ENCODE measurements at places on chromosomes 11 and 22.

DNA sequence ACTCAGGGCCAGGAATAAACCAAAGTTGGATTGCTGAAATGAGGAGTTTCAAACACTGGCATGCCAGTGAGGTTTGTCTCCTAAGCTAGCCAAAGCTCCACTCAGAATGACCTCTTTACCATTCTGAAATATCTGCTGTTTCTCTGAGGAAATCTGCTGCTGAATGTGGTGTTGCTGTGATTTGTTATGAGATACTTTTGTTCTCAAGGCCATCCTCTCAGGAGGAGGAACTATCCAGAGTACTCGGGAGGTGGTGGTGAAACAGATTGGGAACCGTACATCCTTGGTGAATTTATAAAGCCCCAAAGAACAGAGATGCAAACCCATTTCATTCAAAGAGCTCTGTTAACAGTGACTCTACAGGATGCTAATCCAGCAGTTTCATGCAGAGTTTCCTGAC is 50.5 kb downstream of the BDNF start:
- peak; percentile 39 for DNase-seq

DNA sequence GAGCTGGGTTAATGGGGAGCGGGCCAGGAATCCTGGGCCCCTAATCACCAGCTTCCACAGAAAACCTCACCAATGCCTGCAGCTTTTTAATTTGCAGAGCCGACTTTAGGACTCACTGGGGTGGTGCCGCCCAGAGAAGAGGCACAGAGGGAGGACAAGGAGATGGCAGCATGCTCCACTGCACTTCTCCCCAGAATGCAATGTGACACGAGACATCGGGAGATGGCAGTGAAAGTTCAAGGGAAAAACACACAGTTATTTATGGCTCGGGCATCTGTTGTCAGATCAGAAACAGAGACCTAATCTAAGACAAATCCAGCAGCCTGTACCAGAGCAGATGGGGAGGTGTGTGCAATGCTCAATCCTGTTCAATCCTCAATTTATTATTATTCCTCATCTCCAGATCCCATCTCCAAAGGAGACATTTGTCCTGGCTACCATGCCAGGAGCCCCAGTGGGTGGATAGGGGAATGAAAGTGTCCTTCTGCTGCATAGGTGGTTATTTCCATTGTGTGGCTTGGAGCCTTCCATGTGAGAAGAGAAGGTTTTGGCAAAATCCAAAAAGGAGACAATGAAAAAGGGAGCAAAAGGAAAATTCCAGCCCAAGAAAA is 250.0 kb downstream of the NXPE2 start:
- no peak for DNase-seq

DNA sequence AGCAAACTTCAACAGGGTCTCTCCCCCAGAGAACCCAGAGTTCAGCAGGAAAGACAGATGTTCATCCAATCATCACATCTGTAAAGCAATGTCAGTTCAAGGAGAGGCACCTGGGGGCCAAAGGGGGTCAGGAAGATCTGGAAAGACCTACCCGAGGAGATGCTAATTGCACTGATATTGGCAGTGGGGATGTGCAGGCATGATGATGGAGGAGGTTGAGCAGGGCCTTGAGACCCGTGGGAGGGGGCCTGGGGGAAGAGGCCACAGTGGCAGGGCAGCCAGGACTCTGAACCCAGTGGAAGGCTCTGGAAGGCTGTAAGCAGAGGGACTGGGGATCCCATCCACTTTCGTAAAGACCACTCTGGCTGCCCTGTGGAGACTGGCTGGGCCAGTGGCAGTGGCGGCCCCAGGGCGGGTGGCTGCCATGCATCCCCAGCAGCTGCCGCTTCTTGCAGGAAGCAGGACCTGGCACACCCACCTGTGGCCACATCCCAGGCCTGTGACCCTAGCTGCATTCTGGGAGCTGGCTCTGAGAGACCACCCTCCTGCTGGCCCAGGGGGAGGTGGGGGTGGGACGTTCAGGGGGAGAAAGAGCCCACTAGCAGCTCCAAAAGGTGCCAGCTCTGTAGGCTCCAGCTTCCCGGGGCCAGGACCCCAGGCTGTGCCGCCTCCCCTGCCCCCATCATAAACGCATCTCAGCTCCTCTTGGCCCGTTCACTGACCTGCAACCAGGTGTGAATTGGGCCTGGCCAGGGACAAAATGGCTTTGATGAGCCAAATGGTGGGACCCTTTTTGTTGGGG is 59.9 kb upstream of the FGF3 start:
- no peak for DNase-seq

GRCh38 chr22:20206709-20207215 is 55.9 kb upstream of the CCDC188 start:
- DNase-seq: peak; percentile 27

- no peak for DNase-seq
These were observed 5.1 kb upstream of the FAT3 start for GRCh38 chr11:92219476-92219875.

DNA sequence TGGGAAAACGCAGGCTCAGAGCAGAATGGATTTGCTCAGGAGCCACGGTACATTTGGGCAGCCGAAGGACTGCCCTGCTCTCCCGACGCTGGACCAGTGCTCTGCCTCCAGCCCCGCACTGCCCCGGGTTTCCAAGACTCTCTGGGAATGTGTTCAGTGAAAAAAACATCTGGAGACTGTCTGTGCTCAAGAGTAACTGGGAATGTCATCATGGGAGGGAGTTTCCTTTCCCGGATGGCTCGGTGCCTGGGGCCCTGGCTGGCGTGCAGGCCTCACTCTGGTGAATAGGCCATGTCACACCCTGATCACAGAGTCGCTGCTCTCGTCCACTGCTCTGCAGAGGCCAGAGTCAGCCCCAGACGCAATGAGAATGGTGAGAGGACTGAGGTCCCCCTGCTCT is 9.8 kb upstream of the APOL6 start:
- DNase-seq: peak; percentile 24

- DNase-seq: no peak
These were observed 9.8 kb upstream of the FUT4 start for GRCh38 chr11:94533696-94534630.

DNA sequence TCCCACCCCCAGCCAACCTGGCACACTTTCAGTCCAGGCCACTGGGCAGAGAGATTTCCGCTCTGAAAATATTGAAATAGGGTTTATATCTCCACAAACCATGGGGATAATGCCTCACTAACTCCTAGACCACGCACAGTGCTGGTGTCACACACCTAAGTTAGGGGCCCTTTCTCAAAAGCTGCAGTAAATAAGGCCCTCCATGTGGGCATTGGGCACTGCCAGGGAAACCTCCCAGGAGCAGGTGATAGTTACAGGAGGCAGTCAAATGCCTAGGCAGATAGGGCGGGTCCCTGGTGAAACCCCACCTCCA is 3.1 kb upstream of the IL10RA start:
- DNase-seq: no peak

DNA sequence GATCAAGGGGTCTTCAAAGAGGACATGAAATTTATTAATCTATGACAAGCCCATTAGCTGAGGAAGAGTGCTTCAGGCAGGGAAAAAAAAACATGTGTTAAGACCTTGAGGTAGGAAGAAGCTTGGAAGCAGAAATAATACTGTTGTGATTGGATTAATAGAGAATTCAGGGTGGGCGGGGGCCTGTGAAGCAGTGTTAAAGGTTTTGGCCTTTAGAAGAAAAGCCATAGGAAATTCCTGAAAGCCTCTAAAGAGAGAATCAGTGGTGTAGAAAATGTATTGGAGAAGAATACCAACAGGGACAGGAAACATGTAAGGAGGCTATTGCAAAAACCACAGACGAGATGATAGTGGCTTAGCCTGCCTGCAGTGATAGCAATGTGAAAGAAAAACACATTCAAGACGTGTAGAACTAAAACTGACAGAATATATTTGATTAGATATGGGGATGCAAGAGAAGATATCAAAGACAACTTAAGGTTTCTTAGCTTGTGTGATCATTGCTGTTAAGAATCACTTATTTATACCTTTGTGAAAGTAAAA is 404.4 kb upstream of the ANO3 start:
- peak; percentile 38 for DNase-seq

- no peak for DNase-seq
These were observed 15.1 kb downstream of the STX3 start for GRCh38 chr11:59770319-59770718.

DNA sequence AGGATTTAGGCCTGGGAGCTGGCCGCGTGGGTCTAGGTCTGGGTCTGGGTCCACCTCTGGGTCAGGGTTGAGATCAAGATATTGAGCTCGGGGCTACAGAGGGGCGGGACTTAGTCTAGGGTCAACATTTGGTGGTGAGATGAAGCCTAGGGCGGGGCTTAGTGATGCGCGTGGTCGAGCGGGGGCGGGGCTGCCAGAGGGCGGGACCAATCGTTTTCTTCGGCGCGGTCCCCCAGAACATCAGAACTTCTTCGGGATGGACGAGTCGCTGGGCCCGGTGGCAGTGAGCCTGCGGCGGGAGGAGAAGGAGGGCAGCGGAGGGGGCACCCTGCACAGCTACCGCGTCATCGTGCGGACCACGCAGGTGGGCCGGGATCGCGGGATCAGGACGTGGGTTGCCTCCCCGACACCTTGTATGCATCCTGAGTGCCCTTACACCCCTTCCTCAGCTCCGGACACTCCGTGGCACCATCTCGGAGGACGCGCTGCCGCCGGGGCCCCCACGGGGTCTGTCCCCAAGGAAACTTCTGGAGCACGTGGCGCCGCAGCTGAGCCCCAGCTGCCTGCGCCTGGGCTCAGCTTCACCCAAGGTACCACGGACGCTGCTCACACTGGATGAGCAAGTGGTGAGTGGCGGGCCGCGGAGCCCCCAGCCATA is 4.2 kb downstream of the SIPA1 start:
- no peak for DNase-seq

DNA sequence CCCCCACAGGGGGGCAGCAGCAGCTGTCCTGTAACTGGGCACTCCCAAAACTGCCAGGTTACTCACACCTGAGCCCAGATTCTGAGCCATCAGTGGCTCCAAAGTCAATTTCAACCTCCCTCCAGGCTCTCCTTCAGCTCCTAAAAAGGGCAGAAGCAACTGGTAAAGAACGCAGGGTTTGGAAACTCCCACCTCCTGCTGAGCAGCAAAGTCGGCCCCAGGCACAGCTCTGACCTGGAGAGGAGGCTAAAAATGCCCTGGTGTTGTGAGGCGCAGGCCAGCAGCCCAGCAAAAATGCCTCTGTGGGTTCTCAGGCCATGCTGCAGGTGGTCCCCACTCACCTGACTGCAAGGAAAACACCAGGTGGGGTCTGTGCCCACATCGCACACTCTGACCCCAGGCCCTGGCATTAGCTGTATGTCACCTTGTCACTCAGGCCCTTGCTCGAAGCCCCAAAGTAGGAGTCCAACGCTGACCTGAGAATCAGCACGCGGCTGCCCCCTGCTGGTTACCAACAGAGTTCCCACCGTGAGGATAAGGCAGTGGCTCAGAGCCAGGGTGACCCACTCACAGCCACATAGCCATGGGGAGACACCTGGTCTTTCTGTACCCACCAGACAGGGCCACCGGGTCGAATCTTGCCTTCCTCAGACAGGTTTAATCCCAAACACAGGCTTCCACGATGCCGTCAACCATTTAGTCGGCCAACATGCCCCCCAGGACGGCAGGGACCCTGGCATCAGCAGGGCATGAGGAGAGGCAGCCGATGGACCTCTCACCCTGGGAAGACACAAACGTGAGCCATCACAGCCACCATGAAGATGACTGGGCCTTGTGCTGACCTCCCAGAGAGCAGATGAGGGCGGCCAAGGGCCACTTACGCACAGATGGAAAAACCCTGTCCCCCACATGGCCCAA is 11.1 kb downstream of the POLR3H start:
- peak; percentile 71 for DNase-seq

GRCh38 chr22:31575190-31575589 is 78.9 kb downstream of the SFI1 start:
- peak; percentile 47 for DNase-seq

DNA sequence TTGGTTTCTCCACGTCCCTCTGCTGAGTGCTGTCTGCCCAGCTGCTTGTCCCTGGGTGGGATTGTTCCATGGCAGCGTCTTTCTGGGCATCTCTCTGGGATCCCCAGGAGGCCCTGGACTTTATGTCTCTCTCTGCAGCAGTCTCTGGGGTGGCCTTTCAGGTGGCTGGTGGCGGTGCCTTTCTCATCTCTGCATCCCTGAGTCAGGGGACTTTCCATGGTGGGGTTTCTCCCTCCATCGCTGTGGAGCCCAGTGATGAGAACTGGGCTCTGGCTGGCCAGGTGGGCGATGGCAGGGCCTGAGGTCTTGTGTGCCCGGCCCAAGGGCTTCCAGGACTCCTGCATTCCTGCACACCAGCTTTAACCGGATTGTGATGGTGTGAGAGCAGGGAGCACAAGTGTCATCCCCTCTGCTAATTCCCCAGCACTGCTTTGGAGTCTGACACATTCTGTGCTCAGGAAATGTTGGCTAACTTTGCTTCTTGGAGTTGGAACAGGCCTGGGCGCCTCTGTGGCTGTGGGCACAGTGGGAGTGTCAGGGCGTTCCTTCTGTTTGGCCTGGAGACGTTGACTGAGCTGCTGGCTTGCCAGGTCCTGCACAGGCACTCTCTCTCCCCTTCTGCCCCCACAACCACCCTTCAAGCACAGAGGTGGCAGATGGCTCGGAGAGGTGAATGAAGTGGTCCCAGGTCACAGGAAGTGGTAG is 27.9 kb downstream of the FAM83F start:
- DNase-seq: no peak

Measured in choroid plexus epithelial cell (primary cell).